ENCODE measurements at places on chromosomes 4 and X. TPM values are rescaled to one million over a fixed set of nuclear protein-coding genes. Genes with fewer than 3 reads are reported as not detected.

PDLIM5 gene
- total RNA-seq, result 23.4 TPM

GPRASP3 gene
- total RNA-seq, result 40.1 TPM

SPANXN3 gene
- total RNA-seq, result not detected

MAOB gene
- 5.7 TPM for total RNA-seq

PRRG3 gene
- 6.1 TPM for total RNA-seq

PDGFC gene
- 23.4 TPM for total RNA-seq

PASD1 gene
- not detected for total RNA-seq

TBX22 gene
- under 0.01 TPM for total RNA-seq

DUSP21 gene
- total RNA-seq, result not detected

SLC49A3 gene
- total RNA-seq, result 0.49 TPM

TRAM1L1 gene
- total RNA-seq, result 22.1 TPM

ATP2B3 gene
- 7.1 TPM for total RNA-seq

TCEAL2 gene
- total RNA-seq, result 26.6 TPM

CSN1S1 gene
- total RNA-seq, result not detected

ITIH6 gene
- total RNA-seq, result not detected

HERC6 gene
- total RNA-seq, result 3.9 TPM

COX7B2 gene
- not detected for total RNA-seq

TLR1 gene
- 8.9 TPM for total RNA-seq

ZNF81 gene
- 17.0 TPM for total RNA-seq

MAGEB1 gene
- not detected for total RNA-seq

BEND2 gene
- under 0.01 TPM for total RNA-seq

TNMD gene
- not detected for total RNA-seq

ZNF518B gene
- 60.5 TPM for total RNA-seq

APELA gene
- 0.25 TPM for total RNA-seq

TRIM60 gene
- total RNA-seq, result not detected

GABRE gene
- total RNA-seq, result 1.2 TPM

USP17L12 gene
- total RNA-seq, result not detected

ZXDA gene
- 17.0 TPM for total RNA-seq

KLB gene
- total RNA-seq, result 0.25 TPM

SOX3 gene
- 6.4 TPM for total RNA-seq

HUWE1 gene
- total RNA-seq, result 113 TPM

SSX4 gene
- not detected for total RNA-seq

ARHGAP6 gene
- 2.0 TPM for total RNA-seq
